Activated CD4-positive, alpha-beta T cell treated with anti-CD3 and anti-CD28 coated beads, Interleukin-2, amount 10 ng/mL, durations not matched to agents 7 days and 5 days (primary cell): ENCODE measurements at places on chromosomes 3 and 15.

- H3K4me3 ChIP-seq: no peak overlapping the region
- no peak overlapping the region for H3K27ac ChIP-seq
- H3K27me3 ChIP-seq: peaks cover 20% of the 10 kb centered on the region
- DNase-seq: no peak
These were observed 205.0 kb downstream of the RPLP1 start for GRCh38 chr15:69657626-69658025.

DNA sequence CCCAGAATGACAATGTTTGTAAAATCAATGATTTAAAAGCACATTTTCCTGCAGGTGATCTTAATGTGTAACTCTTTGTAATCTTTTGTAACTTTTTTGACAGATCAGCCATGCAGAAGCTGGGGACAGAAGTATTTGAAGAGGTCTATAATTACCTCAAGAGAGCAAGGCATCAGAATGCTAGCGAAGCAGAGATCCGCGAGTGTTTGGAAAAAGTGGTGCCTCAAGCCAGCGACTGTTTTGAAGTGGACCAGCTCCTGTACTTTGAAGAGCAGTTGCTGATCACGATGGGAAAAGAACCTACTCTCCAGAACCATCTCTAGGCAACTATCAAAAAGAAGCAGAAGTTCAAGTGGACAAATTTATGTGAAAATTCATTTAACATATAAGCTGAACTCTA, 32.1 kb upstream of the NUDT16 start:
- no peaks in the 10 kb centered on the region for H3K27me3 ChIP-seq
- no peak for DNase-seq
- no peak overlapping the region for H3K27ac ChIP-seq
- no peak overlapping the region for H3K4me3 ChIP-seq
- peaks cover 2% of the 10 kb centered on the region for H3K4me1 ChIP-seq
- H3K36me3 ChIP-seq: no peaks in the 10 kb centered on the region

- H3K27me3 ChIP-seq: no peaks in the 10 kb centered on the region
- DNase-seq: no peak
- H3K27ac ChIP-seq: no peak overlapping the region
These were observed 103.6 kb downstream of the ADAMTS9 start for GRCh38 chr3:64584179-64584578.

- DNase-seq: no peak
- H3K36me3 ChIP-seq: no peaks in the 10 kb centered on the region
- no peak overlapping the region for H3K4me3 ChIP-seq
- no peaks in the 10 kb centered on the region for H3K27me3 ChIP-seq
- H3K27ac ChIP-seq: no peak overlapping the region
- H3K4me1 ChIP-seq: no peaks in the 10 kb centered on the region
These were observed 48.6 kb downstream of the UNC13C start for GRCh38 chr15:54026891-54027290.

DNA sequence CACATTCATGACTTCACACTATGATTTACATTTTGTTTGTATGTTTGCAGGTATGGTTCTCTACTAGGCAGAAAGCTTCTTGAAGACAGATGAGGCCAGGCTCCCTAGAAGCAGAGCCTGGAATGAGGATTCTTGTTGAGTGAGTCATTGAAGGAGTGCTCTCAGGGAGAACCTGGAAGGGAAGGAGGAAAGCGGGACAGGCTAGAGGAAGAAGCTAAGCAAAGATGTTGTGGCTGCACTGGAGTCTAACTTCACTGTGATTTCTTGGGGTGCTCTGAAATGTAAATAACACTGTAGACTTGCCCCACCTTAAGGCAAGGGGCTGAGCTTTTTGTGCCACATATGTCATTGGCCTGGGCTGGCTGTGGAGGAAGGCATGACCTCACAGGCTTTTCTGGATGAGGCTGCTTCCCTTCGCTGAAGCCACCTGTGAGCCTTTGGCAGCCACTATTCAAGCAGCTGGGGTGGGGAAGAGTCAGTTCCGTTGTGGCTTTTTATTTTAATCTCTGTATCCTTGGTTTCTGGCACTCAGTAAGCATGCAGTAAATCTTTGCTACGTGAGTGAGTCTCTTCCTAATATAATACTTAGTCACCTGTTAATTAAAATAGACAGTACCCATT, 307.3 kb downstream of the SV2B start:
- DNase-seq: peak; percentile 52
- peaks cover 22% of the 10 kb centered on the region for H3K4me1 ChIP-seq
- H3K4me3 ChIP-seq: no peak overlapping the region
- peaks cover 2% of the 10 kb centered on the region for H3K36me3 ChIP-seq

GRCh38 chr3:116940719-116941118, 231.1 kb downstream of the TUSC7 start:
- H3K4me3 ChIP-seq: no peak overlapping the region
- no peak for DNase-seq
- H3K27ac ChIP-seq: no peak overlapping the region
- H3K4me1 ChIP-seq: no peaks in the 10 kb centered on the region
- no peaks in the 10 kb centered on the region for H3K36me3 ChIP-seq

GRCh38 chr3:13772321-13772745, 107.5 kb downstream of the WNT7A start:
- H3K27me3 ChIP-seq: no peaks in the 10 kb centered on the region
- H3K27ac ChIP-seq: no peak overlapping the region
- H3K36me3 ChIP-seq: no peaks in the 10 kb centered on the region

GRCh38 chr15:92184679-92185230, 208.9 kb upstream of the ST8SIA2 start:
- H3K4me1 ChIP-seq: no peaks in the 10 kb centered on the region
- no peaks in the 10 kb centered on the region for H3K36me3 ChIP-seq
- peaks cover 9% of the 10 kb centered on the region for H3K27me3 ChIP-seq
- DNase-seq: no peak
- no peak overlapping the region for H3K27ac ChIP-seq

- H3K4me3 ChIP-seq: no peak overlapping the region
- no peak for DNase-seq
- no peaks in the 10 kb centered on the region for H3K27me3 ChIP-seq
These were observed 16.9 kb downstream of the TCAIM start for GRCh38 chr3:44355362-44356033.

GRCh38 chr15:99749386-99749785, 16.1 kb upstream of the LYSMD4 start:
- no peak overlapping the region for H3K27ac ChIP-seq
- H3K4me3 ChIP-seq: no peak overlapping the region
- no peaks in the 10 kb centered on the region for H3K4me1 ChIP-seq
- H3K27me3 ChIP-seq: no peaks in the 10 kb centered on the region
- no peaks in the 10 kb centered on the region for H3K36me3 ChIP-seq

DNA sequence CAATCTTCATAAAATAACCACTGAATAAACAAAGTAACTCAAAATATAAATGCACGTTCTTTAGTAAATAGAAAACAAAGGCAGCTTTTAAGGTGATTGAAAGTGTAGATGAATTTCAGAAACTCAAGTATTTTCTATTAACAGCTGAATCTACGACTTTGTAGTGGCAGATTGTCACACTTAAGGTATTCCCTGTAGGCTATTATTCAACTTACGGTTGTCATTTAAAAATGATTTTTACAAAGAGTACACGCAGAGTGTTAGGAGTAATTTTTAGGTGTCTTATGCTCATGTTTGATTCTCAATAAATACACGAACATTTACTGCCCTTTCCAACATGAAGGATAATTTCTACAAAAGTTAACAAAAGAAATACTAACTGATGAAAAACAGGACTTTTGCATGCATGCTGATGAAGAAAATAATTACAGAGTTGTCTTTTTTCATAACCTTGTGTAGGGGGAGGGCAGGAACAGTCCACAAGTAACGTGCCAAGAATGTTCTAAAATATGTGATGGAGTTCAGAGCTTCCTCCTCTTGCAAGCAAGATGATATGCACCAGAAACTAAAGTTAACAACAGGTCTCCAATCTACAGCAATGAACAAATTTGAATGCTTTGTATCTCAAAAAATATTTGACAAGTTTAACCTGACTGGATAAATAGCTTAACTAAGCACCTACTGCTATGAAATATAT, 16.7 kb downstream of the DCBLD2 start:
- H3K4me3 ChIP-seq: no peak overlapping the region
- no peak for DNase-seq
- H3K36me3 ChIP-seq: peaks cover 2% of the 10 kb centered on the region

DNA sequence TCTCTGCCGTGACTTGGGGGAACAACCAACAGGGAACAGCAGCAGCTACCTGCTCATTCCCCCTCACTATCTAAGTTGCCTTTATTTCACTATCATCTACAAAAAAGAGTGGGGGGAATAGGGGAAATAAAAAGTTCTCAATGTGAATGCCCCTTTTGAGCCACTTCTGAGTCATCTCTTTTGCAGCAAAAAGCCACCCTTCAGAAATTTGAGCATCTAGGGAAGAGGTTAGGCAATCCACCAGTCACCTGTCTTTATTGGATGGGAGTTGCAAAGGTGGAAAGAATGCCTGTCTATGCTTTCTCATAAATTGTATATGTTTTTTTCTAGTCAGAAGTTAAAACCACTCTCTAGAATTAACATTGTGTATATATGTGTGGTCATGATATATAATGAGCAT, 41.1 kb downstream of the GPD1L start:
- DNase-seq: no peak
- H3K27me3 ChIP-seq: no peaks in the 10 kb centered on the region
- H3K4me1 ChIP-seq: peaks cover 17% of the 10 kb centered on the region
- H3K36me3 ChIP-seq: peaks cover 27% of the 10 kb centered on the region

- no peak overlapping the region for H3K4me3 ChIP-seq
- H3K27ac ChIP-seq: no peak overlapping the region
- H3K36me3 ChIP-seq: no peaks in the 10 kb centered on the region
- DNase-seq: no peak
These were observed 166.1 kb downstream of the SSR3 start for GRCh38 chr3:156388497-156389448.

DNA sequence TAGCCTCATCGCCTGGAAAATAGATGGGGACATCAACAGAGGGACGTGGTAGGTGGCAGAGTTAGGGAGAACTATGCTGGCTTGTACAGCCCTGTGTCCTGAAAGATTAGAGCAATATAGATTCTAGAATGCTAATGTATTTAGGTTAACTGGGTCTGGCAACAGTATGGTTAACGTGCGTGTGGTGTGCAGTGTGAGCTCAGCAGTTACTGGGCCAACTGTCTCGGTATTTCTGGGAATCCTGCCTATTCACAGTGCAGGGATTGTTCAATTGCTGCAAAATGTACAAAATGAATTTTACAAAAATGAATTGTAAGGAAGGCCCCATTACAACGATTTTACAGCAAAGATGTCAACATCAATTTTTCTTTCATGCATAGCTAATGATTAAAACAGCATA, 20.6 kb downstream of the MEIS2 start:
- no peak for DNase-seq
- H3K27ac ChIP-seq: no peak overlapping the region
- H3K4me3 ChIP-seq: no peak overlapping the region
- H3K27me3 ChIP-seq: no peaks in the 10 kb centered on the region

DNA sequence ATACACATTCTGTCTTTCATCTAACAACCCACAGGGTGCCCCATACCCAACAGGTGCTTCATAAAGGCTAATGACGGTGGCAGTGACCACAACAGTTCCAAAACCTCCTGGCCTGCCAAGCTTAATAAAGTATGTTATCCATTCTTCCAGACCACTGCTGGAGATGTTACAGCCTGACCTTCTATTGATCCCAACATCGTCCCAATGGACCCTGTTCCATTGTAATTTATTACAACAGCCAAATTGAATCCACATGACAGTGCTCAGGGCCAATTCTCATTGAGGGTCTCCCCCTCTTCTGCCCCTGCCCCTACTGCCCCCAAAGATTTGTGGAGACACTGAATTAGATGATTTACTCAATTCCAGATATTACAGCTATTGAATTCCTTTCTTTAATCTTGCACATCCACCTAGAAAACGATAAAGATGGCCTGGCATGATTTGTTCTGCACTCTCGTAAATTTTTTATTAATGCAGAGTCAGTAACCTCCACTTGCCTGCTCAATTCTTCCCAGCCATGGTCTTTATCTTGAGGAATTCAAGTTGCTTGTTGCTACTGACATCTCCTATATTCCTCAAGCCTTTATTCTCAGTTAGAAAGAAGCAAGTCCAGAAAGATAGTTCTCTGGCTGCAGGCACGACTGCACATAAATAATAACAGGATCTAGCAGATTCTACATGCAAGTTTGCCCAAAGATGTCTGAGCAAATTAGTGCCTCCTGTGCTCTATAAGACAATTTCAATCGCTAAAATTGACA, 407.6 kb downstream of the ERC2 start:
- peaks cover 1% of the 10 kb centered on the region for H3K27me3 ChIP-seq
- H3K27ac ChIP-seq: no peak overlapping the region
- H3K4me3 ChIP-seq: no peak overlapping the region
- no peaks in the 10 kb centered on the region for H3K4me1 ChIP-seq
- H3K36me3 ChIP-seq: no peaks in the 10 kb centered on the region
- no peak for DNase-seq

GRCh38 chr15:73936181-73936580, 9.9 kb downstream of the LOXL1 start:
- H3K4me1 ChIP-seq: peaks cover 7% of the 10 kb centered on the region
- H3K27ac ChIP-seq: no peak overlapping the region
- no peaks in the 10 kb centered on the region for H3K27me3 ChIP-seq
- no peak overlapping the region for H3K4me3 ChIP-seq
- no peaks in the 10 kb centered on the region for H3K36me3 ChIP-seq
- no peak for DNase-seq

DNA sequence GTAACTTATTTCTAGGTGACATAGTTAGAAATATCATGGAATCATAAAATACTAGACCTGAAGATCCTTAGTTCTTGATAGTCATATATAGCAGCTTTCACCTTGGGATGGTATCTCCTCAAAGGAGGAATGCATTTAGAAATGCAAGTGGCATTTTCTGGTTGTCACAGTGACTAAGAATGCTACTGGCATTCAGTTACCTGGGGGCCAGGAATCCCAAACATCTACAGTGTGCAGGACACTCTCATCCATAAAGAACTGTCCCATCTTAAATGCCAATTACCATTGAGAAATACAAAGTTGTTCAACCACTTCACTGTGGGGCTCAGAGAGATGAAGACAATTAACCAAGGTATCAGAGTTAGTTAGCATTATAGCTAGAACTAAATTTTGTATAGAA, 36.7 kb downstream of the MYH15 start:
- H3K27me3 ChIP-seq: peaks cover 9% of the 10 kb centered on the region
- H3K4me3 ChIP-seq: no peak overlapping the region
- H3K4me1 ChIP-seq: peaks cover 3% of the 10 kb centered on the region
- H3K36me3 ChIP-seq: no peaks in the 10 kb centered on the region
- DNase-seq: no peak
- no peak overlapping the region for H3K27ac ChIP-seq

DNA sequence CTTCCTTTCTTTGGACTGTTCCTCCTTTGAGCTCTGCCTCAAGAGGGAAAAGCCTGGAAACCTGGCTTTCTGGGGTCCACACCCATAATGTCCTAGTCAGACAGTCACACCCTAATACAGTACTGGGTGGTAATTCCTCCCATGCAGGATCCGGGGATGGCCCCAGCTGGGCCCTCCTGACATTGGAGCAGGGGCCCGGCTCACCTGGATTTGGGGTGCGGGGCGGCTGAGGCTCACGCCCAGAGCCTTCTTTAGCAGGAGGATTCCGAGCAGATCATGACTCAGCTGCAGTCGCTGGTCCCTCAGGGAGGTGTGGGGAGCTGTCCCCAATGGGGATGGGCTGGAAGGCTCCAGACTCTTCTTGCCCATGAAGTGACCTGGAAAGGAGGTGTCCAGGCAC, 1.0 kb downstream of the NMB start:
- peaks cover 11% of the 10 kb centered on the region for H3K36me3 ChIP-seq
- peak overlapping the region; percentile 76 for H3K27ac ChIP-seq
- peaks cover 50% of the 10 kb centered on the region for H3K4me1 ChIP-seq
- no peak for DNase-seq

GRCh38 chr15:73909651-73910050, 16.6 kb upstream of the LOXL1 start:
- H3K4me1 ChIP-seq: peaks cover 25% of the 10 kb centered on the region
- no peak overlapping the region for H3K4me3 ChIP-seq
- DNase-seq: no peak
